Omental fat pad (tissue), 4 donors: ENCODE measurements at places on chromosomes 7 and 10.
A peak's percentile ranks its signal among the peaks of the same experiment; 100 is the strongest.

GRCh38 chr7:4159154-4159501 is 523.0 kb upstream of the FOXK1 start:
- no peak for DNase-seq

DNA sequence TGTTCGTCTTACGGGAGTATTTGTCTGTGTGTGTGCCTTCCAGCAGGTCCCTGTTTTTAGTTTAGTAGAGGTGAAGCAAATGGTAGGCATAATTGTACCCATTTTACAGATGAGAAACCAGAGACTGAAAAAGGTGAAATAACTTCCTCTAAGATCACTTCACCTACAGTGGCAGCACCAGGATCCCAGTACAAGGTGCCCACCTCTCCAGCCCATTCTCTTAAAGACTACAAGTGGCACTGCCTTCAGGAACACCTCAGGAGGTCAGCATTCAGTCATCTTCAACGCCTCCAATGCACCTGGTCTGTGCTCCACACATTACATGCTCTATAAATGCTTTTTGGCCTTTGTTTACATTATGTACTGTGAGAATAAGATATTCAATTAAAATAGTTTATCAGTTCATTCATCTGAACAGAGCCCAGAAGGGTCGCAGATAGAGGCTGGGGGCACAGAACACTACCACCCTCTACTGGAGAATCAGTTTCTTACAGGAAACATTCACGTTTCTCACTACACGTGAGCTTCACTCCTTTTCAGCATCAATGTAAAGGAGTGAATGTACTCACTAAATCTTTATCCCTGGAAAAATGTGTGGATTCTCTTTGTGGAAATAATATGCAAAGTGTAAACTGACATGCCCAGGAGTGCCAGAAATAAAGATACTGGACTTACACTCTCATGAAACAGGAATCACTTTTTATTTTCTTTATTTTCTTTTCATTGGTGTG is 45.5 kb upstream of the ABLIM1 start:
- DNase-seq = no peak

- no peak for DNase-seq
Measured at GRCh38 chr10:3783682-3784432, 1.2 kb downstream of the KLF6 start.

- DNase-seq = no peak
Measured at GRCh38 chr7:104823177-104823576, 190.8 kb upstream of the KMT2E start.

GRCh38 chr10:3178042-3178441 is 5.5 kb upstream of the PITRM1 start:
- no peak for DNase-seq

DNA sequence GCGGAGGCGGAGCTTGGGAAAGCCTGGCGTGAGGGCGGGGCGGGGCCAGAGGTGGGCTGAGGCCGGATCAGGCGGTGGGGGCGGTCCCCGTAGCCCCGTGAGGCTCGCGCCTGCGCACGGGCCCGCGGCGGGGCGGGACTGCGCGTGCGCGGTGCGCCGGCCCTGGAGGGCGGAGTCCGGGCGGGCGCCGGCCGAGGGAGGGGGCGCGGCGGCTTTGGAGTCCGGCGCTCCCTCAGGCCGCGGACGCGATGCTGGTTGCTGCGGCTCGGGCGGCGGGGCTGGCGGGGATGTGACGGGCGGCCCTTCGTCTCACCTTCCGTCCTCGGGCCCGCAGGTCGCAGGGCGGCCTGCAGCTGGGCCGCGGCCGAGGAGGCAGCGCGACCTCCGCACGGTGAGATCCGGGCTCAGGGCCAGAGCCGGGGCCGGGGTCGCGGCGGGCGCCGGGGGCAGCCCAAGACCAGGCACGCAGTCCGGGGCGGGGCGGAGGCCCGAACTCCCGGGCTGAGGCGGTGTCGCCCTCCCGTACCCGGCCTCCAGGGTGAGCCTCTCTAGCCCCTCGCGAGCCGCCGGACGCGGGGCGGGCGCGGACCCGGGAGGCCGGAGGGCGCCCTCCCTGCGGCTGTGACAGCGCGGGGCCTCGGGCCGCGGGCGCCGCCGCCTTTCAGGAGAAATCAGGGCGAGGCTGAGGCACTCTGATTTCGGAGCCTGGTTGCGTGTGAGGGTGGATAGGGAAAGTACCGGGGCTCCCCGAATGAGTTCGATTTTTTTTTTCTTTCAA is at the start of gene CCSER2:
Gene CCSER2, plus strand, starts transcription at position 172 of the 778 bp plus-strand sequence. CDS start 42,464 bp downstream, outside the sequence.
- peak; percentile 97 for DNase-seq

- no peak for DNase-seq
Measured at GRCh38 chr10:131155876-131156230, 155.7 kb downstream of the TCERG1L start.

- no peak for DNase-seq
Measured at GRCh38 chr7:106610996-106611886, 49.7 kb downstream of the CCDC71L start.
